Myocyte (in vitro differentiated cells): ENCODE measurements at places on chromosomes 5 and 9.

DNA sequence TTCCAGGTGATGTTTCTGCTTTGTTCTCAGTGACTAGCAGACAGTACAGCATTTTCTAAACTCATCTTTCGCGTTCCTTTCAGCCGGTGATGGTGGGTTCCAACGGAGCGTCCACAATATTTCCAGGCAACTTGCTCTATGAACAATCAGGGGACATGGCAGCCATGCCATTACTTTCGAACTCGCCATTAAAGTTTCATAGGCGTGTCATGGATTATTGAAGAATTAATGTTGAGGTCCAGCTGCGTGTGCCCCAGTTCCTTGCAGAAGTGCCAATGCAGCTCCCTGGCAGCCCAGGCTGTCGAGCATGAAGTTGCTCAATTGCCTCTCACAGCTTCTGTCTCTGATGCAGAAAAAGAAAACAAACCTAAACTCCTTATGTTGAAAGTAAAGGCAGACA, 262.2 kb downstream of the IRX2 start:
- no peak for DNase-seq

GRCh38 chr5:68343421-68343826, 127.9 kb downstream of the PIK3R1 start:
- DNase-seq, result peak; percentile 78

GRCh38 chr5:504326-505154, 19.7 kb downstream of the SLC9A3 start:
- no peak for DNase-seq

GRCh38 chr5:94903726-94904125, 285.3 kb downstream of the SLF1 start:
- no peak for DNase-seq

GRCh38 chr5:173837654-173838053, 50.5 kb upstream of the CPEB4 start:
- no peak for DNase-seq
